ENCODE measurements at places on chromosomes 11 and 22.

DNA sequence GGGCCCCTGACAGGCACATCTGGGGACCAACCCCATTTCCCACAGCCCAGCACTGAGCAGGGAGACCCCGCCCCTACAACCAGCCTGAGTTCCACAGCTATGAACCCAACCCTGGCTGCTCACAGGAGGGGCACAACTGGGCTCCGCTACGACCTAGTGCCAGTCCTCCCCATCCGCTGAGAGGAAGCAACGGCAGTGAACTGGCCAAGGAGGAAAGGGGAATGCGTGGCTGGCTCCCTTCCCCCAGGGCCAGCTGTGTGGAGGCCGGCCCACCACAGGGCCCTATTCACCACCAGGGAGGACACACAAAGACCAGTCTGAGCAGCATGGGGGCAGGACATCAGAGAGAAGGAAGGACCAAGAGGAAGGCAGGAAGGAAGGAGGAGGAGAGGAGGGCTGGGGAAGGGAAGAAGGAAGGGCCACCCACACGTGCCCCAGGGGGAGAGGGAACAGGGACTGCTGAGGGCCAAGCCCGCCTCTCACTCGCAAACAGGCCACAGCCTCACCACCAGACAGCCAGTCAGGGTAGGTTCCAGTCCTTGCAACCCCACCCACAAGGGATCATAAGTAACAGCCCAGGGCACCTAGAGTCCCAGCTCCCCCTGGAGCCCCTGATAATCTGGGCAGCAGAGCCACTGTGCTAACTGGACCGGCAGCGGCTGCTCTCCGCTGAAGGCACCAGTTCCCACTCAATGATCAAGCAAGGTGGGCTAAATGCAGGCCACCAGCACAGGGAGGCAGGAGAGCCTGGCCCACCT is 8.5 kb upstream of the GAL3ST1 start:
- no peak for DNase-seq

GRCh38 chr11:83292709-83293456 is 6.7 kb upstream of the CCDC90B start:
- peak; percentile 61 for DNase-seq

DNA sequence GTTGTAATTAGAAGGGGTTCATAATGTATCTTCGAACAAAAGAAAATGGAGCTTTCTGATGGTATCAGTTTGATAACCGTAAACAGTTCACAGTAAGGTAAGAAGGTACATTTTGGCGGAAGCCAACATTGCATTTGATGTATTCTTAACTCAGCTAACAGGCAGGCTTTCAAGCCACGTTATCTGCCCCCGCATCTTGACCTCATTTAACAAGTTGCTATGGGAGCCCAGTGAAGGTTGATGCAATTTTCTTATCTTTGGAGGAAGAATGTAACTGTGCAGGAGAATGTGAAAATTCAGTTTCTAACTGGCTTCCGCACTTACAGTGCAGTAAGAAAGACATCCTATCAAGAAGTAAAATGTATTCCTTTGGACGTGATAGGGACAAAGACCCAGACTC is 110.6 kb downstream of the ETS1 start:
- DNase-seq, result no peak

DNA sequence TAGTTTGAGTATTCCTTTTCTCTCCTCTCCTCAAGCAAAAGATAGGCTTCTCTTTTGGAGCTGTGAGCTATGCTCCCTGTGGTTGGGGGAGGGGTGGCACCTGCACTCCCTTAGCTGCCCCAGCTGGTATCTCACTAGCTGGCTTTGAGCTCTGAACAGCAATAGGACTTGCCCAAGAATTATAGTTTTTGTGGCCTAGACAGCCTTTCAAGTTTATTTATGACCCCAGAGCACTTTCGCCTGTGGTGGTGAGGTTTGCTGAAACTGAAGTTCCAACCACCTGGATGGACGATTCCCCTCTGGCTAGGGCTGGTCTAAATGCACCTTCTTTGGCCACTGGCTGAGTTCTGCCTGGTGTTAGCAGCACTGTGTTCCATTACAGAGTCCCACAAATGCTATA is 37.1 kb upstream of the SLC37A2 start:
- no peak for DNase-seq
